ENCODE measurements at places on chromosomes 5 and 9.

DNA sequence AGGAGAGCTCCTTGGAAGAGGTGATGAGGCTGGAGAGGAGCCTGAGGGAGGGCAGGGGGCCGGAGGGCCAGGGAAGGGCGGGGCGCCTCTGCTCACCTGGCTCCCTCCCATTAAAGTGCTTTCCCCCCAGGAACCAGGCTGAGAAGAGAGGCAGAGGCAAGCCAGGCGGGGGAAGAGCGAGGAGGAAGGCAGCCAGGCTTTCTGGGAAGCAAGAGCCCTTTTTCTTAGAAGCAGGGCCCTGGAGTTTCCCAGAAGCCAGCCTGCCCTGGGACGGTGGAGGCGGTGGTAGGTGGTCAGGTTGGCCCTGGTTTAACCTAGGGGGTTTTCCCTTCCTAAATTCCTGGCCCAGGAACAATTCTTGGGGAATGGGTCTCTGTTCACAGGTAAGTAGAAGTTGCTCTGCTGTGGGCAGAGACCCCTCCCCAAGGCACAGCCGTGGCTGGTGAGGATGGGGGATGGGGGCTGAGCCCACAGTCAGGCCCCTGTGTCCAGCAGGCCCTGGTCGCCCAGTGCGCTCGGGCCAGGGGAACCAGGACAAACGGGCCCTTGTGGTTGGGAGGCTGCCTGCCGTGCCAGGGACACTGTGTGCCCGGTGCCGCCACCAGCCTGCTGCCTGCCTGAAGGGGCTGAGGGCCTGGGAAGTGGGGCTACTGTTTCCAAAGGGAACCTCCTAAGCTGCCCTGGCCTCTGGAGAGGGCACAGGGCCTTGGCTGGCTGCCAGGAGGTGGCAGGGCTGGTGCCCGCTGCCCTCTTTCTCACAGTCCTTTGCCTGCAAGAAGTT lies 16.6 kb upstream of the RALGDS start:
- DNase-seq: no peak

GRCh38 chr9:91211919-91212318 lies 149.8 kb downstream of the AUH start:
- DNase-seq: no peak

- DNase-seq: no peak
Measured at GRCh38 chr5:169094586-169095409, 206.1 kb downstream of the SLIT3 start.

- DNase-seq: no peak
Measured at GRCh38 chr9:118751077-118751847, 618.0 kb downstream of the BRINP1 start.
